Thoracic aorta (tissue), 2 donors: ENCODE measurements at places on chromosomes 2 and 18. TPM values are rescaled to one million over a fixed set of nuclear protein-coding genes. Genes with fewer than 3 reads are reported as not detected.

The FIGN gene
- total RNA-seq, result 21.2 TPM

GRCh38 chr18:78717051-78717765, 262.4 kb upstream of the SALL3 start:
- no peak for DNase-seq

DNA sequence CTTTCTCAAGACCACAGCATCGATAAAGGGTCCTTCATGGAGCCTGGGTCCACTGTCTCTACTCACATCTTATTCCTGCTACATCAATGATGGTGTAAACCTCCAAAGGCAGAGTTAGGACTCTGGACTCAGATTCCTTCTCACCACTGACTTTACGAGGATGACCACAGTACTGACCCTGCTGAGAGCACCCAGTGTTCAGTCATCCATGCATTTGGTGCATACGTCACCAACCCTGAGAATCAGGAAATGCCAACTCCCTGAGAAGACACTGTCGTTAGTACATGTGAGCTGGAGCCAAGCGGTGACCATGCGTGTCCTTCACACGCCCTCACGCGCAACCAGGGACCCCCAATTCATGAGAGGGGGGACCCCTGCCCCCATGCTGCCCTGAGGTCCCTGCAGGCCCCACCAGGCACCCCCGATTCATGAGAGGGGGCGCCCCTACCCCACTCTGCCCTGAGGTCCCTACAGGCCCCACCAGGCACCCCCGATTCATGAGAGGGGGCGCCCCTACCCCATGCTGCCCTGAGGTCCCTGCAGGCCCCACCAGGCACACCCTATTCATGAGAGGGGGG, 178.4 kb upstream of the TPO start:
- no peak for DNase-seq

GRCh38 chr18:59941331-59941730, 41.5 kb downstream of the PMAIP1 start:
- DNase-seq, result no peak

GRCh38 chr2:239596253-239596652, 195.4 kb upstream of the HDAC4 start:
- no peak for DNase-seq

The FEZ2 gene
- total RNA-seq, result 42.0 TPM
